ENCODE measurements at places on chromosomes 1 and 21.

GRCh38 chr1:3679098-3679555 is 26.8 kb downstream of the TP73 start:
- no peak for DNase-seq

DNA sequence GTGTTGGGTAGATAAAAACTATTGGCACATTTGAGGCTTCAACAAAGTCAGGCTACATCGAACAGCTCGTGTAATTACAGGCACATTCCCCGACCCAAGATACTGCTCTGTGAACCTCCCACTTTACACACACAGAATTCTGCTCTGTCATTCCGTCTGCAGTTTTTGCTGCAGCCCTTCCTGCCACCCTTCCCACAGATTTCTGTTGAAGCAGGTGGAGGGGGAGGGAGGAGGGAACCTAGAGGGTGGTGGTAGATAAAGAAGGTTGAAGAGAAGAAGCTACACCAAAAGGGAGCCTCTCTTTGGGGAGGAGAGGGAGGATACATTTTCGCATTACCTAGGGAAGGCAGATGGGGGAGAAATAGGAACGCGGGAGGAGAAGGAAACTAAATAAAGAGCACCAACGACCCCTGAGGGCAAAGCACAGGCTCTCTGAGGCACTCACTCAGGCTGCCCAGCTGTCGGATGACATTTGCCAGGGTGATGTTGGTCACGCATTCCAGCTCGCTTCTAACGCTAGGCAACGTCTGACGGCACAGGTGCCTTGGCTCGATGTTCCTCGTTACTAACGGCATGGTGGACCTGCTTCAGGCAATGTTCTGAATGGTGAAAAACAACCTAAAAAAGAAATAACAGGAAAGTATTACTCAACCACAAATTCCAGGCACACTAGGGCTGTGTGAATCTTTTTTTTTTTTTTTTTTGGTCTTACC is 36.0 kb downstream of the GPR3 start:
- no peak for DNase-seq

- DNase-seq, result no peak
Observed at GRCh38 chr1:53087332-53088285, 25.6 kb downstream of the PODN start.

- no peak for DNase-seq
Observed at GRCh38 chr1:112687785-112688496, 13.5 kb downstream of the MOV10 start.

DNA sequence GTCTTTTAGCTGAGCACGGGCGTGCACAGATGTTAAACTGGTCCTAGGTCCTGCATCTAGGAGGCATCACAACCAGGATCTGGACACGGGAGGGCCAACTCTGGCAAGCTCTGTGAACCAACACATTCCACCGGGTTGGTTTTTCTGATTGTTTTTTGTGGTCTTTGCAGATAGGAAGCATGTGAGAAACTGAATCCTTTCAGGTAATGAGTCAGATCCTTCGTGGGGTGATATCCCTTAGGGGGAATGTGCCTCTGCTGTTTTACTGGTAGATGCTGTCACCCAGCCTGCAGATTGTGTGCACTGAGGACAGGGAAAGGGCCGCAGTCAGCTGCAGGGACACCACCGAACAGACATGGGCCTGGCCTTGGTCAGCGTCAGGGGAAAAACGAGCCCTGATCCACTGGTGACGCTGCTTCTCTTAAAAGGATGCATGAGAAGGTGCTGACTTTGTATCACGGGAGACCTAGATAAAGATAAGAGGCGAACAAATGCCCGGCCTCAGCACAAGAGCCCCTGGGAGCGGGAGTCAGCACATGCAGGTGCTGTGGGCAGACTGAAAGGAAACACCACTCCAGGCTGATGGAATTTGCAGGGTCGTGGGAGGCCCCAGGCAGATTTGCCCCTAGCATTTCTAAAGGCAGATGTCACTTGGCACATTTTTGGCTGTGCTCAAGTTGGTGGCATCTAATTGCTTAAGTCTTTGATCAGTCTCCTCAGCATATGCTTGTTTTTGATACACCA is 51.1 kb downstream of the DOP1B start:
- DNase-seq, result no peak

DNA sequence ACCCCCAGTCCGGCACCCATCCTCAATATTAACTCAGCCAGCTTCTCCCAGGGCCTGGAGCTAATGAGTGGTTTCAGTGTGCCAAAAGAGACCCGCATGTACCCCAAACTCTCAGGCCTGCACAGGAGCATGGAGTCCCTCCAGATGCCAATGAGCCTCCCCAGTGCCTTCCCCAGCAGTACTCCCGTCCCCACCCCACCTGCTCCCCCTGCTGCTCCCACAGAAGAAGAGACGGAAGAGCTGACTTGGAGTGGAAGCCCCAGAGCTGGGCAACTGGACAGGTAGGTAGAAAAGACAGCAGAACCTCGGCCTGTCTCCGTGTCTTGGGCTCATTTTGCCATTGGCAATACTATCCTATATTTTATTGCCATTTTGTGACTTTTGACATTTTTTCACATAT is 45.4 kb upstream of the IPO9 start:
- DNase-seq, result no peak
